Natural killer cell treated with Interleukin-12 subunit alpha and Interleukin-12 subunit beta and Interleukin-15 and Interleukin-18, amount 100 ng/mL, for 72 hours (primary cell): ENCODE measurements at places on chromosomes 12 and 14.

DNA sequence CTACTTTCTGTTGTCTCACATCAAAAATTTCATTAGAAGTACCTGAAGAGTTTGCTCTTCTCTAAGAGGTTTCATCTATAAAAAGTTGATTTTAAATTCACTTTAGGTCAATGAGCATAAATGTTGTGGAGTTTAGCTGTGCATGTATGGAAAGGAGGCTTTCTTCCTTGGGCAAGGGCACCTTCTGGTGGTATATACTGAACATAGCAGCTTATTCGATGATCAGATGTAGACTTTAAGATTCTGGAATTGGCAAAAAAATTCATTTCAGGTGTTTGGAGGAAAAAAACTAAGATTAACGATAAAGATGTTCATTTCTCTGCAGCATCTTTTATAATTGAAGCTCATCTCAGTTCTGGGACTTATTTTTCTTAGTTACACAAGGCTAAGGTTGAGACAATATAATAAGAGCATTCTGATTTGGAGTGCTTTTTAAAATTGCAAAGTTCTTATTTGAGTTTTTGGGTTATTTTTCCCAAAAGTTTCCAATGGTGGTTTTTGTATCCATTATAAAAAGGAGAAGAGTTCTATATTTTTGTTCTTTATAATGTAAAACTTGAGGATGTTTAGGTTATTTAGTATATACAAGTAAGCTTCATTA lies 46.8 kb downstream of the TMEM117 start:
- no peak for DNase-seq

DNA sequence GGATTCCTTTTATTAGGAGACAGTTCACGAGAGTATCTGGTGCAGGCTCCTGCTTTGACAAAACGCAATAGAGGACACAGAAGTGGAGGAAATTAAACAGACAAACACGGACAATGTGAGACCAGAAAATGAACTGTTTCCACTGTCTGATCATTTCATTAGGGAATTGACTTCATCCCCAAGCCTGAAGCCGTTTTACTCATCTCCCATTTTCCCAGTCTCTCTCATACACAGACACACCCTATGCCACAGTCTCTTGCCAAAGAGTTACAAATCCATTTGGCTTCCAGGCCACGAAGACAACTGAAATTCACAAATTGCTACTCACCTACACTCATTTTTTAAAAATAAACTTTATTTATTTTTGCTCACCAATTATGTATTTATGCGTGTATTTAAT lies 1087.8 kb upstream of the TMEM132C start:
- DNase-seq, result no peak

GRCh38 chr14:31560759-31561154 lies 447 bp upstream of the NUBPL start:
- no peak for DNase-seq

DNA sequence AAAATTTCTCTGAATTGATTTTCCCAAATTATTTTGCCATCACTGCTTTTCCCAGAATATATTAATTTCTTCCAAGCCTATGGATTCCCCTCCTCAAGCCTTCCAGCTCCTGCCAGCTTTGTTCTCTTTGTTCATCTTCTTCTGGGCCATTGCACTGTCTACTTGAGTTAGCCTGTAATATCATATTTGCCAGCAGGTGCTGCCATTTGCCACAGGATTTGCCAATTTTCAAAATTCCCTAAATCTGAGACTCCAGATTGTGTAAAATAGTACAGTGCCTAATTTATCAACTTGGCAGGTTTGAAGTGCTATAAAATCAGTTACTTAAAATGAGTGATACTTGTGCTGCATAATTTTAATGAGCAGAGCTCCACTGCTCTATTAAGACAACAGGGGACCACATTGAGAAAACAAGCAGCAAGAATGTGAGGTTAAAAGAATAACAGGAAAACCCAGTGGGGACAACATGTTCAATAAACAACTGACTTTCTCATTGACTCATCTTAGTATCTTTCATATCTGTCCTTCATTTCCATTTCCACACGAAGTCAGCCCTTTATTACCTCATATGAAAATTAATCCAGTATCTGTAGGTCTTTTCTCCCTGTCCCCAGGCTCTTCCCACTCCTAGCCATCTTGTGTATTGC lies 84.6 kb upstream of the CCDC196 start:
- no peak for DNase-seq

GRCh38 chr12:113826805-113827538 lies 139.2 kb downstream of the RBM19 start:
- no peak for DNase-seq

- DNase-seq, result no peak
Measured at GRCh38 chr12:82688035-82688501, 1.4 kb downstream of the TMTC2 start.

DNA sequence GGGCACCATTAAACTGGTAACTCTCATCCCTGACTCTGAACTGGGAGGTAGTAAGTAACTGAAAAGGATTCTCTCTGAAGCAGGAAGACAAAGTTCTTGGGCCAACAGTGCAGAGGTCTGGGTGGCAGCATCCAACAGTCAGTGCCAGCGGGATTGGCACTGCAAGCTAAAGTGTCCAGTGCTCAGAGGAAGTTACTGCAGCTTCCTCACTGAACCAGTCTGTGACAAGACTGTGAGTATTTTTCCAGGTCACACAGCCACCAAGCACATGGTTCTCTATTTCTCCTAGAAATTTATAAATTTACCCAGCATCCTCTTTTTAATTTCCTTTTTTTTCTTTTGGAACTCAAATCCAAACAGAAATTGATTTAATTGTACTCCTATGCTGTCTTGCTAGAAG lies 81.6 kb upstream of the FAR2 start:
- no peak for DNase-seq

GRCh38 chr14:64294672-64295413 lies 672 bp upstream of the ESR2 start:
- DNase-seq, result peak; percentile 75

DNA sequence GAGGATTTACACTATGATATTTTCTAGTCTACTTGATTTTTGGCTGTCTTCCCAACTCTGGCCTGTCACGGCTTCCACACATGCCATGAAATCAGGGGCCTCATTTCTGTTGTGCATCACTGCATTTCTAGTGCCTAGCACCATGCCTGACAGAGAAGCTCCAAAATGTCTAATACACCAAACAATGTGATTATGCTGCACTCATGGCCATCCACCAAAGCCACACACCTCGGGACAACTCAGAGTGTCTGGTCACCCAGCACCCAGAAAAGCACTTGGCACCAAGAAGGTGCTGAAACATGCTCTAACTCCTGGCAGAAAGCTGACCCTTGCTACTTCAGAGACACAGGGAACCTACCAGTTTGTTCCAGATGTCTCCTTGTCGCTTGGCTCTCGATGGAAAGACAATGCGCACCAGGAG lies 11.3 kb downstream of the GCN1 start:
- no peak for DNase-seq

DNA sequence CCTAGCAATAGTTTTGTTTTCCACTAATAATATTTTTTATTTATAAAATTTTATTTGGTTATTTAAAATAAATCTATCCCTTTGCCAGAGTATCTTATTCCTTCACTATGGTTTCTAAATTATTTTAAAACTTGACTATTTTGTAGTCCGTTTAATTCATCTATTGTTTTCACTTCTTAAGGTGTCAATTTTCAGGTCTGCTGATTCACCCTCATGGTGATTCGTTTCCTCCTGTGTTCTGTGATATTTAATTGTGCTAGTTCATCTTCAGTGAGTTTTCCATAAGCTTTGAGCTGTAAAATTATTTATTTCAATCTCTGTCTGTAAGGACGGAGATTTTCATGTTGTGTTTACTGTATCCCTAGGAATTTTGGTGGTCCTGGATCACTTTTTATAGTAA lies 70.6 kb downstream of the SNAPC1 start:
- no peak for DNase-seq

DNA sequence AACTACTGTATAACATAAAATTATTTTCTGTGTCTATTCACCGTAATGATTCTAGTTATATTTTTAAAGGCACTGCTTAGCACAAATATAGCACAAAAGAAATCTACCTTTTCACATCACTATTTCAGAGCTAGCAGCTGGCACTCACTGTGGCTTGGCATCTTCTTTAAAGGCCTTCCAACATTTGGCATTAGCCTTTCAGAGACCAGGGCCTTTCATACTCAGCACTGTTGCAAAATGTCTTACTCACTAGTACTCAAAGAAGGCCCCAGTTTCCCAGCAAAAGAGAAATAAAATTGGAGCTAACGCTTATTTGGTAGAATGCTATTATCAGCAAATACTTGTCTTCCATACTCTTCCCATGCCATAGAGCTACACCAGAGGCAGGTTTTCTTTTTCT lies 238.4 kb downstream of the MED13L start:
- no peak for DNase-seq

- no peak for DNase-seq
Measured at GRCh38 chr12:75354011-75354410, 19.5 kb downstream of the GLIPR1L1 start.

- no peak for DNase-seq
Measured at GRCh38 chr12:14849661-14850060, 6.3 kb upstream of the ART4 start.

- DNase-seq, result no peak
Measured at GRCh38 chr14:71554959-71555612, 377.1 kb upstream of the RGS6 start.

- DNase-seq, result no peak
Measured at GRCh38 chr12:43836475-43836989, 651 bp downstream of the TMEM117 start.

DNA sequence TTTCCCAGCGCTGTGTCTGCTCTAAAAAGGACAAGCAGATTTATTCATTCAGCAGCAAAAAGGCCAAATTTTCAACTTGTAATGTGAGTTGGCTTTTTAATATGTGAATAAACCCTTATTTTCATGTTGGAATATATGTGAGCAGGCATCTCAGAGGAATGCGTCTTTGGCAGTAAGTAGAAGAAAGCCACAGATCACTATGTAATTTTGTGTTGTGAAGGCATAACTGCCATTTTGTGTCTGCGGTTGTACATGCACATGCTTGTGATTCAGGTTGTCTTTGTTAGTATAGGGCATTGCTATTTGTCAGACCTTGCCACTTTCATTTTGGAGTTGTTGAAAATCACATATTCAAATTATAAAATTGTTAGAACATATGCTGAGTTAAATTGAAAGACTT lies 398.8 kb upstream of the RGS6 start:
- no peak for DNase-seq

DNA sequence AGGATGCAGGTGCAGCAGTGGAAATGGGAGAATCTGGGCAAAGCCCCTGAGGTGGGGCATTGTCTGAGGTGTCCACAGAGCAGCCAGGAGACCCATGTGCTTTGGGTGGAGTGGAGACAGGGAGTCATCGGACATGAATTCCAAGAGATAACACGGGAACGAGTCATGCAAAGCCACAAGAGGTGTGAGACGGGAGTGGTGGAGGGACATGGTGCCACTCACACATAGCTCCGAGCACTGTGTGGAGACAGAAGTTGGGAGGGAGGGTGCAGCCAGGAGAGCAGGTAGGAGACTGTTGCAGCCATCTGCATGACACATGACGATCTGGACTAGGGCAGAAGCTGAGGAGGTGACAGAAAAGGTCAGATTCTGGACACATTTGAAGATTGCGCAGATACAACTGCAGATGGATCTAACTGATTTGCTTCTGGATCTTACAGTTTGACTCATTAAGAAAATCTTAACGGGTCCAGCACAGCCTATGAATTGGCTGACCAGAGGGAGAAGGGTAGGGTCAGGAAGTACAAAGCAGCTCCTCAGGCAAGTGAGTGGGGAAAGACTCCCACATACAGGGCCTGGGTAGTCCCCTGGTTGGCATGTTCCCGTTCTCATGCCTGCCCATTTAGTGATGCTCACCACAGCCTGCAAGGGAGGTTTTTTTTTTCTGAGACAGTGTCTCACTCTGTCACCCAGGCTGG lies 379.8 kb downstream of the FUT8 start:
- DNase-seq, result no peak

- DNase-seq, result no peak
Measured at GRCh38 chr14:90603336-90603735, 206.5 kb downstream of the CALM1 start.

DNA sequence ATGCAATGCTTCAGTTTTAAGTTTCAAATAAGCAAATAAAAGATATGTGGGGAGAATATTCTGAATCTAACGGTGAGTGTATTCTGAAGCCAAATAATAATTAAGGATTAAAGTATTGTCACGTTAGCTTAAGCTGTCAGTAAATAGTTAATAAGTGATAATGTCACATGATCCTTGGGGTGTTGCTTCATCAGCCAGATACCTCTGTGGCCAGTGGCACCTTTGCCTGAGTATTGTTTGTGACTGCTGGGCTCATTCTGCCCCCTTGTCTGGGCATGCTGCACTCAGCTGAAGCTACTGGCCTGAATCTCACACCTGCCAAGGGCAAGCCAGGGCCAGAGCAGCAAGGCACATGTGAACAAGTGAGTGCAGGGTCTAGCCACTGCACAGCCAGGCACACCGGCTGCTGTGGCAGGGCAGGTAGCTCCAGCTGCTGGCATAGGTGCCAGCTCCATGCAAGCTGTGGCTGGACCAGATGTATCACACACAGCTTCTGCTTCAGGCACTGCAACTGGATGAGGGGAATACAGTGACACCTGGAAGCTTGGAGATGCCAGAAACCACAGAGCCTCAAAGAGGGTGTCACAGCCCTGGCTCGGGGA lies 739.7 kb downstream of the SLC6A15 start:
- DNase-seq, result no peak

DNA sequence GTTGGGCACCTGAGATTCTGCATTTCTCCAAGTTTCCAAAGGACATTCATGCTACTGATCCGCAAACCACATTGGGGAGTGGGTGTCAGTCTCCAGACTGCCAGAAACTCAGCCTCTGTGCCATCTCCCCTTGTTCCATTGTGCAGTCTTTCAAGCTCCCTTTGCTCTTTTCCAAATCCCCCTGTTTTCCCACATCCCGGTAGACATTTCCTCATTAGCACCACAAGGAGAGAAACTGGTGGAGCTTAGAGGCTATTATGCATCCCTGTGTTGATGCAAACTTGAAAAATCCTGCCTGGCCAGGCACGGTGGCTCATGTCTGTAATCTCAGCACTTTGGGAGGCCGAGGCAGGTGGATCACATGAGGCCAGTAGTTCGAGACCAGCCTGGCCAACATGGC lies 10.7 kb downstream of the CCDC63 start:
- no peak for DNase-seq

- no peak for DNase-seq
Measured at GRCh38 chr12:16437281-16437816, 89.9 kb downstream of the MGST1 start.

GRCh38 chr12:116582610-116583009 lies 23.4 kb downstream of the MAP1LC3B2 start:
- peak; percentile 22 for DNase-seq

DNA sequence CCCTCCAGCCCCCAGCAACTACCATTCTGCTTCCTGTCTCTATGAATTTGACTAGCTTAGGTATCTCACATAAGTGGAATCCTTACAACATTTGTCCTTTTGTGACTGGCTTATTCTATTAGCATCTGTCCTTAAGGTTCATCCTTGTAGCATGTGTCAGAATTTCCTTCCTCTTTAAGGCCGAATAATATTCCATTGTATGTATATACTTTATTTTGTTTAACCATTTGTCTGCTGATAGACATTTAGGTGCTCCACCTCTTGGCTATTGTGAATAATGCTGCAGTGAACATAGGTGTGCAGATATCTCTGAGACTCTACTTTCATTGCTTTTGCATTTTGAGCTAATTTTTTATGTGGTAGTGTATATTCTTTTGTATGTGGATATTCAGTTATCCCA lies 75.7 kb downstream of the SPATS2 start:
- DNase-seq, result no peak

GRCh38 chr14:104112113-104112505 lies 26.3 kb upstream of the KIF26A start:
- peak; percentile 12 for DNase-seq

GRCh38 chr14:102759456-102760187 lies 17.6 kb upstream of the TRAF3 start:
- DNase-seq, result no peak
